Activated CD8-positive, alpha-beta T cell treated with anti-CD3 and anti-CD28 coated beads for 36 hours (primary cell): ENCODE measurements at places on chromosomes 4 and X. TPM values are rescaled to one million over a fixed set of nuclear protein-coding genes. Genes with fewer than 3 reads are reported as not detected.
A peak's percentile ranks its signal among the peaks of the same experiment; 100 is the strongest.

The CENPVL2 gene
- not detected for total RNA-seq

- DNase-seq = no peak
Observed at GRCh38 chr4:70778888-70779422, 57.2 kb downstream of the RUFY3 start.

DNA sequence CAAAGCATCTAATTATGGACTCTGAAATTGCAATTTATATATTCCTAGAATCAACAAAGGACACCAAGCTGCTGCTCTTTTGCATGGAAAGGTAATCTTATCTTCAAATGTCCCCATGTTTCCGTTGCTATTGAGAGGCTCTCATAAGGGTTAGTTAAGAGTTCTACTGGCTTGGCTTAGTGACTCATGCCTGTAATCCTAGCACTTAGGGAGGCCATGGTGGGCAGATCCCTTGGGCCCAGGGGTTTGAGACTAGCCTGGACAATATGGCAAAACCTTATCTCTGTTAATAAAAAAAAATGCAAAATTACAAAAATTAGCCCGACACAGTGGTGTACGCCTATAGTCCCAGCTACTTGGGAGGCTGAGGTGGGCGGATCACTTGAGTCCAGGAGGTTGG, 93.4 kb upstream of the RAPGEF2 start:
- no peak for DNase-seq

GRCh38 chr4:110898290-110898689, 275.4 kb upstream of the PITX2 start:
- DNase-seq = no peak

The WNK3 gene
- 0.45 TPM for total RNA-seq

- no peak for DNase-seq
Observed at GRCh38 chr4:100540131-100540530, 22.3 kb upstream of the EMCN start.

The FHL1 gene
- 18.4 TPM for total RNA-seq

- DNase-seq = no peak
Observed at GRCh38 chrX:111585337-111585736, 73.9 kb downstream of the SERTM2 start.

- DNase-seq = peak; percentile 50
Observed at GRCh38 chr4:15653864-15654592, 1.1 kb downstream of the FBXL5 start.

GRCh38 chr4:37689353-37690095, 3.3 kb upstream of the RELL1 start:
- no peak for DNase-seq

The EDA gene
- 0.92 TPM for total RNA-seq

GRCh38 chrX:91079342-91080114, 355.1 kb upstream of the PABPC5 start:
- DNase-seq = no peak

GRCh38 chr4:43690116-43690515, 758.5 kb downstream of the KCTD8 start:
- DNase-seq = no peak

GRCh38 chrX:123731258-123731986, 1.4 kb downstream of the THOC2 start:
- peak; percentile 56 for DNase-seq

- DNase-seq = no peak
Observed at GRCh38 chrX:23012636-23013035, 12.9 kb downstream of the DDX53 start.

GRCh38 chrX:14873676-14874049, 442 bp downstream of the MOSPD2 start:
- no peak for DNase-seq

- DNase-seq = no peak
Observed at GRCh38 chr4:40563401-40563800, 66.3 kb downstream of the RBM47 start.

- no peak for DNase-seq
Observed at GRCh38 chr4:75058486-75058885, 125.6 kb downstream of the PARM1 start.

DNA sequence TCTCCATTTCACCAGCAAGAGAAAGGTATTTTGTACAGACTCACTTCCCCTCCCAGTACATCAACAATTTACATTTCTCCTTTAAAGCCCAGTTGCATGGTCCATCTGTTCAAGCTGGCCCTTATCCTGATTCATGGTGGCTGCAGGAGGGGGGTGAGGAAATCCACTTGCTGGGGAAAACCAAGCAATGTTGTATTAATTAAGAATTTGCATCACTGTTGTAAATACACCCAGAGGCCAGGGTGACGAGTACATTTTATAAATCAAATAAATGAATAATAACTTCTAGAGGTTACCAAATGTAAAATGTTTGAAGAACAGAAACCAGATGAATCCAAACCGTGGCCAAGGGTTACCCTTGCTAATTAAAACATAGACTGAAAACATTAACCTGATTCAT, 395.9 kb upstream of the INTU start:
- no peak for DNase-seq

DNA sequence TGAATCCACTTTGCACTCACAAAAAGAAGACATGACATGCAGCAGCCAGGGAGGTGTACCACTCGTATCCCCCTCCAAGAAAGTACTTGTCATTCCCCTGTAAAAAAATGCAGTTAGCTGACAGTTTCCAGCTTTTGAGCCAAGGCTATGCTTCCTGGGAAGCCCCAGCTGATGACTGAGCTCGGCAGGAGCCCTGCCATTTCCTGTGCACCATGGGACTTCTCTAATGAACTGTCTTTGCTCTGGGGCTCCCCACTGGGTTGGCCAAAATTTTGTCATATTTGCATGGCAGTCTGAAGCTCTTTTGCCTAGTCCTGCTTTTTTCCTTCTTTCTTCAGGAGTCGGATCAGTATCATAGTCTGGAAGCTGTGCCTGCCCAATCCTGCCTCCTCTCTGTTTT, 104.5 kb upstream of the MAOA start:
- no peak for DNase-seq

DNA sequence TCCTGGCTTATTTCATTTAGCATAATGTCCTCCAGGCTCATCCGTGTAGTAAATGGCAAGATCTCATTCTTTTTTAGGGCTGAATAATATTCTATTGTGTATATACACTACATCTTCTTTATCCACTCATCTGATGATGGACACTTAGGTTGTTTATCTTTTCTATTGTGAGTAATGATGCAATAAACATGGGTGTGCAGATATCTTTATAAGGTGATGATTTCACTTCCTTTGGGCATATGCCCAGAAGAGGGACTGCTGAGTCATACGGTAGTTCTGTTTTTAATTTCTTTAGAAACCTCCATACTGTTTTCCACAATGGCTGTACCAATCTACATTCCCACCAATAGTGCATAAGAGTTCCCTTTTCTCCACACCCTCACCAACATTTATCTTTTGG, 317.6 kb upstream of the CNKSR2 start:
- no peak for DNase-seq

- no peak for DNase-seq
Observed at GRCh38 chr4:68748181-68748991, 67.4 kb upstream of the UGT2B10 start.

GRCh38 chr4:105149771-105150170, 3.1 kb downstream of the TET2 start:
- DNase-seq = no peak

DNA sequence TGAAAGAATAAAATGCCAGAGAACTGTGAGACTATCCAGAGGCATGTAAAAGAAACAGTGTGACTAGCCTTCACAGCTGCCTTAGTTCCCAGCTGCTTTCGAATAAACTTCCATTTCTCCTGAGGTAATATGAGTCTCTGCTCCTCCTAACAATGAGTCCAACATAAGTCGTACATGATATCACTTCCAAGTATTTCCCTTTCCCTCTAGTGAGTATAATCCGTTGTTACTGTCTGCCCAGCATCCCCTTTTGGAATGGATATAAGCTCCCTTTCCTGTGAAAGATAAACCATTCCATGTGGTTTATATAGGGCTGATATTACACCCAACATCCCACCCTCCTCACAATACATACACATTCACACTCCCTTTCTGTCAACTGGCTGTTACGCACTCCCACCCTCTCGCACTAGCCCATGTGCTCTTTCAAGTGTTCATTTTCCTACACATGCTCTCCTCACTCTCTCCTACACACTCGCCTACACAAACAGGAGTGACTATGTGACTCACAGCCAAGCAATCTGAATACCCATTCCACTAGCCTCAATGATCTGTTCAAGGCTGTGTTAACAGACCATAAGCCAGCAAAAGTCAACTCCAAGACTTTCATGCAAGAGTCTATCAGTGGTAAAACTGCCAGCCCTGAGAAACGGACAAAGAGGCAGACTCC, 5.0 kb downstream of the NAF1 start:
- peak; percentile 10 for DNase-seq

- no peak for DNase-seq
Observed at GRCh38 chrX:38890963-38891362, 89.7 kb downstream of the MID1IP1 start.

GRCh38 chrX:143664302-143664701, 28.4 kb upstream of the SLITRK4 start:
- DNase-seq = no peak

The SPACA5 gene
- not detected for total RNA-seq

The AR gene
- not detected for total RNA-seq

- DNase-seq = no peak
Observed at GRCh38 chr4:39978904-39979303, 1.2 kb upstream of the PDS5A start.

DNA sequence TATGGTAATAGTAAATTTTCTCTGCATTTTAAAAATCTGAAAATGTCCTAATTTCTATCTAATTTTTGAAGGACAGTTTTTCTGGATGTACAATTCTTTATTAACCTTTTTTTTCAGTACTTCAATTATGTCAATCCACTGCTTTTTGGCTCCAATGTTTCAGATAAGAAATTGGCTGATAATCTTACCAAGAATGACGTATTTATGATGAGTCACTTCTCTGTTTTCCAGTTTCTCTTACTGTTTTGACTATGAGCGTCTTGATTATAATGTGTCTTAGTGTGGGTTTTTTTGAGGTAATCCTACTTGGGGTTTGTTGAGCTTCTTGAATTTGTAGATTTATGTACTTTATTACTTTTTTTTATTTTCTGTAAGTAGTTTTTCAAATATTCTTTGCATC, 47.2 kb downstream of the UGT2B11 start:
- DNase-seq = no peak

The SPANXA2 gene
- not detected for total RNA-seq

The HS6ST2 gene
- total RNA-seq = 0.14 TPM

The ERAS gene
- not detected for total RNA-seq

The EDNRA gene
- total RNA-seq = not detected

The WDR17 gene
- total RNA-seq = 0.63 TPM

DNA sequence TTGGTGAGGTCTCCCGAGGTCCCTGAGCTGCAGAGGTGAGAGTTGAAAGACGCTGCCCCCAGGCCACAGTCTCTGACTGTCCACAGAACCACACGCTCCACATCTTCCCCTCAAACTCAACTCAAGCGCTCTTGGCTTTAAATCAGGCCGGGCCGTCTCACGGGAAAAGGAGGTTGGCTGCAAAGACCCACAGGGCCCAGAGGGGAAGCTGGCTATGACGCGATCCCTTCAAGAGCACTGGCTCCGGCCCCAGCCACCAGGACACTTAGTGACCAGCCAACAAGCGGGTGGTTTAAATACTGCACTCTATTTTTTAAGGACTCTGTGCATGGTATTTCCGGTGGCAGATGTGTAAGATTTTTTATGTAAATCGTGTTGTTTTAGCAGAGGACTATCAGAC, 19.9 kb downstream of the LRPAP1 start:
- DNase-seq = no peak

GRCh38 chr4:87356832-87357526, 34.0 kb downstream of the HSD17B11 start:
- no peak for DNase-seq

The PDE5A gene
- total RNA-seq = 0.32 TPM

GRCh38 chrX:126815806-126816205, 3.7 kb upstream of the PRR32 start:
- DNase-seq = no peak

The ARHGEF38 gene
- not detected for total RNA-seq

GRCh38 chr4:143336781-143337599, at the start of gene GAB1:
GAB1 (plus strand) TSS chr4:143336876; CDS start chr4:143337189, 313 bp downstream.
- peak; percentile 61 for DNase-seq

DNA sequence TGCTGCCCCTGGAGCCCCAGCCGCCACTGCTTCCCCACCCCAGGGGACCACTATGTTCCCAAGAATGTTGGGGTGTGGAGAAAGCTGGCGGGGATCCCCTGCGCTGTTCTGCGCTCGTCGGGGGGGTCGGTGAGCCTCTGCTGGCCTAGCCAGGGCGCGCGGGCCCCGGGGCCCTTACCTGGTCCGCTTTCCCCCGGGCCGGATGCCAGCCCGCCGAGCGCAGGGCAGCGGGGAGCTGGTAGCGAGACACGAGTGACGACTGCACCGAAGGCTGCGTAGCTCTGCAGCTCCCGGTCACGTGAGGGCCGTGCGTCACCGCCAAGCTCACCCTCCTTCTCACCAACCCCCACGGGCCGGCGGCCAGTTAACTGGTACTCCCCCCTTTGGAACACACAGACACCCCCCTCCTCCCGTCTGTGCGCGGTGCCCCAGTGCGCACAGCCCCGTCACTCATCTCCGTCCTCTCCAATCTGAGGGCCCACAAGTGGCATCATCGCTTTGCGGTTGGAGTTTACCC, at the start of gene BEX1:
Gene BEX1, minus strand, starts transcription at position 254 of the 517 bp plus-strand sequence. CDS start 897 bp downstream, outside the sequence.
- DNase-seq = peak; percentile 35

The MAGEE2 gene
- not detected for total RNA-seq

- no peak for DNase-seq
Observed at GRCh38 chr4:136484996-136485395, 1047.3 kb downstream of the PCDH18 start.

The KLHL13 gene
- 2.2 TPM for total RNA-seq

DNA sequence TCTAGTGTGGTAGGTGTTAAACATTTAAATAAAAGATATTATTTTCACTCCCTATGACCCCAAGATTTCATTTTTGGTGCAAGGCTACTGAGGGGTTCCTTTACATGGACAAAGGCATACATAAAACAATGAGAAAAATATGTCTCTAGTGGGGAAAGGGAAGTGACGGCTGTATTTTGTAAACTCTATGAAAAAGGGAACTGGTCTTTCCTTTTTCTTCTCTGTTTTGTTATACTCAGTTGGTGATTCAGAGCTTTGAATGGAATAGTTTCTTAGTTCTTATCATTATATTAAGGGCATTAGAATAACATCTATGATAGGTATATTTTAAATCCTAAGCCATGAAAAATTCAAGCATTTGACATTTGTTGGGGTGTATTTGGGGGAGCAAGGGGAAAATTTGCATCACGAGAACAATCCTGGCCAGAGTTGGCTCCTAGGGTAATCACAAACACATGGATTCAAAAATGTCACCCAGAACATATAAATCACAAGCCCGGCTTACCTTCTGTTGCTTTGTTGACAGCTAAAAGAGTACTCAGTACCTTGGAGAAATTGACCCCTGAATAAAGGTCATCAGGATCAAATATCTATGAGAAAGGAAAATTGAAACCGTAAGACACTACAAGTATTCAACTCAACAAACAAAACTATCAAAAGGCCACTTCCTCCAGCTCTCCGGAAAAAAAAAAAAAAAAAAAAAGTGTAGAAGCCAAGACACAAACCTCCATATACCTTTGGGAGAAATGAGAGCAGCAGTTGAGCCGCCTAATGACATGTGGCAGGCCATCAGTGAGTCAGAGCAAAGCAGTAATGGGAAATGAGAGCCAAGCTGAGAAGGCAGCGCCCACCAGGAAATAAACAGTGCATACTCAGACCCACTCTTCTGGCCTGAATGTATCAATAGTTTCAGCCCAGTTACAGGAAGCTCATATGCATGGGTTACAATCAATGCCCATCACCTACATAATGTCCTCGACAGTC, 33.4 kb downstream of the ARHGEF6 start:
- peak; percentile 66 for DNase-seq
